NCI-H1417 treated with DMSO at 0.1 percent for 48 hours (cell line): ENCODE measurements at places on chromosomes 7 and 10.
A peak's percentile ranks its signal among the peaks of the same experiment; 100 is the strongest.

DNA sequence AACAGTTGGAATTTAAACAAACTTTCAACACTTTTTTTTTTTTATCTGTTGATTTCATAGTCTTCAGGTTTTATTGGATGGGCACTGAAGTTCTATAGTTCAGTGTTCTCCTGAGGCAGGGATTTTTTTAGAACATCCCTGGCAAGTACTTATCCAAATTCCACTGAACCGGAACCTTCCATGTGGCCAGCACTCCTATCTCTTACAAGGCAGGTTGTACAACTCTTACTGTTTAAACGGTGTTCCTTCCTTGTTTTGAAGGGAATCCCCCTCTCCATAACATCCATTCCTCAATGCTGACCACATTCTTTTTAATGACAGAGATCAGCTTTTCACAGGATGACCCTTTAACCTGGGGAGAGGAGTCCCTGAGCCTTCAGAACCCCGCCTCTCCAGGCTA is 238.9 kb upstream of the CTBP2 start:
- DNase-seq, result no peak

DNA sequence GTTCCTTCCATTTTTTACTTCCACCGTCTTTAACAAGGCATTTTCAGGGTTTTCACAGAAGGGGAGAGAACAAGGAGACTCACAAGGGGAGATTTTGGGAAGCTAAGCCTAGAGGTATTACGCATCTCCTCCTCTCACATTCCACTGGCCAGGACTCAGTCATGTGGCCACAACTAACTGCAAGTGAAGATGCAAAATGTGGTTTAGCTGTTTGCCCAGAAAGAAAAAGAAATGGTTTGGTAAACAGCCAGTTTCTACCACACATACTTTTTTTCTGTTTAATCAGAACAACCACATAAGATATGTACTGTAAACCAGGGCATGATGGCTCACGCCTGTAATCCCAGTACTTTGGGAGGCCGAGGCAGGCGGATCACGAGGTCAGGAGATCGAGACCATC is 21.4 kb upstream of the HELLS start:
- DNase-seq, result no peak

GRCh38 chr10:90906596-90906995 is 14.3 kb downstream of the ANKRD1 start:
- DNase-seq, result no peak

DNA sequence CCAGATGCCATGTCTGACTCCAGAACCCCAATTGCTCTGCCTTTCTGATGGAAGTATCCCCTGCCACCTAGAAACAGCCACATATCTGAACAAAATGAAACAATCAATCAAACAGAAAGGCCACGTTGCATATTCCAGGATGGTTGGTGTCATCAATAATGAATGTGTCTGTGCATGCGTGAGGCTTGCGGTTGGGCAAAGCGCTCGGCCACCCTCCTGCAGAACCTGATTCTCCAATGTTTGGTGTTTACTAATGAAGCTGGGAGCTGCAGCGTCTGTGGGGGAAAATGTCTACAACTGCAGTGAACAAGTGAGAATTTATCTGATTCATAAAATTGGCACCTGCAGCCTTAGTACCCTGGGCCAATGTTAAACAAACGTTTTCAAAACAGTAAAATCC is 121.2 kb upstream of the ADARB2 start:
- no peak for DNase-seq

DNA sequence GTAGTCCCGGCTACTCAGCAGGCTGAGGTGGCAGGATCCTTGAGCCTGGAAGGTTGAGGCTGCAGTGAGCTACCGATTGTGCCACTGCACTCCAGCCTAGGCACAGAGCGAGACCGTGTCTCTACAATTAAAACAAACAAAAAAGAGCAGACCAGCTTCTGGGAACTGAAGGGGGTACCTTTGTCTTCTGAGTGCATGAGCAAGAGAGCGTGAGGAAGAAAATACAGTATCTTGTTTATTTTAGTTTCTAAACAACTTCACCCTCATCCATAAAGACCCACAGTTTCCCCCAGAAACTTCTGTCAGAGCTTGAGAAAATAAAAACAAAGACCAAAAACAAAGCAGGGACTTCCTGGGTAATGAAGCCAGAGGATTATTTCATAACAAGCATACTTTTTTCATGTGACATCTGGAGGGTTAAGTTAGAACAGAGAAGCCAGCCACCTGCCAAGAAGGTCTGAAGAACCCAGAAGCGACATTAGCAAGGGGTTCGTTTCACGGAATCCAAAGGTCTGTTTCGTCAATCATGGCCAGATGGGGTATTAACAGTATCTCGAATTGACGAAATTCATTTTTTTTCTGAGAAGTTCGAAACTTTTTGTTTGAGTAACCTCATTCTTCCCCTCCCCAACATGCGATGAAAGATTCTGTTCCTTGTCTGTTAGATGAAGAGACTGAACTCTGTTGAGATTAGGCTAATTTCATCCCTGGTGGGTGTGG is 10.2 kb upstream of the IL2RA start:
- DNase-seq, result no peak

GRCh38 chr7:152128252-152128651 is 102.8 kb downstream of the GALNT11 start:
- no peak for DNase-seq

GRCh38 chr10:29495366-29495765 is 139.4 kb downstream of the SVIL start:
- DNase-seq, result peak; percentile 28

- peak; percentile 4 for DNase-seq
Measured at GRCh38 chr10:25080880-25081581, 64.6 kb downstream of the THNSL1 start.

GRCh38 chr10:33336582-33337325 is 2.3 kb upstream of the NRP1 start:
- no peak for DNase-seq

GRCh38 chr7:97011536-97012364 is 6.4 kb downstream of the DLX6 start:
- DNase-seq, result peak; percentile 99

GRCh38 chr10:119340893-119341458 is 133.6 kb downstream of the GRK5 start:
- DNase-seq, result no peak

GRCh38 chr10:49325131-49325915 is 26.4 kb downstream of the C10orf71 start:
- no peak for DNase-seq

DNA sequence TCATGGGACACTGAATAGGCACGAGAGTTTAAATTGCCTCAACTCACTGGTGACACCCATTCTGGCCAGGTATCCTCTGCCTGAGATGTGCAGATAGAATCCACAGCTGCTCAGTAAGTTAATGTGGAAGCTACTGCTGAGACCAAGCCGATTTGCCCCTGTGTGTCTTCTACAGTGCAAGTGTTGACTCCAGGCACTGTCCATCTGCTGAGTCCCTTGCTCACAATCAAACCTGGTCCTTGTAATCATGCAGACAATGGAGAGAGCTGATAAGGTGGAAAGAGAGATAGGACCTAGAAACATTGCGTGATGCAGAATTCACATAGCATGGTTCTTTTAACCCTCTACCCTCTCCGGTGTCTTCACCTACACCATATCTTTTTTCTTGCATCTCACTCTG is 101.4 kb downstream of the ITGB8 start:
- DNase-seq, result no peak

- no peak for DNase-seq
Measured at GRCh38 chr7:135275971-135276580, 42.4 kb downstream of the STRA8 start.

DNA sequence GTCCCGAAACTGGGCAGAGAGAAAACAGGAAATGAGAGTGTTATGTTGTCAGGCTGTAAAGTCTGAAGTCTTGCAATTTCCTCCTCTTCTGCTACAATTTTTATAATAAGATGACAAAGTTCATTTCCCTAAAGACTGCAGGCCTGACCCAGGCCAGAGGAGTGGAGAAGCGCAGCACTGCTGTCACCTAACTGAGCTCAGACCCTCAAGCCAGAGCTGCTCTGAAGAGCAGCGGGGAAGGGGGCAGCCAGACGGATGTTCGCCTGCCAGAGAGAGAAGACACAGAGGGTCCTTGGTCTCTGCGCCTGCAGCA is 12.6 kb upstream of the AOAH start:
- no peak for DNase-seq

DNA sequence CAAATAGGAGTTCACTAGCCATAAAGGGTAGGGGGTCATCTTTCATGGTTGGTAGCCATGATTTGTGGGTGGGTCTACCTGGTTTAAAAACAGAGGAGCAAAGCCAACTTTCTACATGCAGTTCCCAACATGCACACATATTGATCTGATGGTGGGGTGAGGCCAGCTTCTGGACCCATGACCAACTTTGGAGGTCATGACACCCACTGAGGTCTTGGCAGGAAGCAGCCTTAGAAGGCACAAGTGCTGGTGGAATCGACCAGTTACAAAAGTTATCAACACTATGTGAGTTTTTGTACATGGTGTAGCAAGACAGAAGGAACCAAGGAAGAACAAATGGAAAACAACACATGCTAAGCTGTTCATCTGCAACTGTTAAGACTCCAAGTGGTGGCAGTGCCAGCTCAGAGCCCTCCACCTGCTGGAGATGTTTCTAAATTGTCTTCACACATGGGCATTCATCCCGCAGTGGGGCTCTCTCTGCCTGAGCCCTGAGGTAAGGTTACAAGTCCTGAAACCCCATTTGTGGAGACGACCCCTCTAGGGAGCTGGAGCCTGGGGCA is 101.1 kb upstream of the TCF7L2 start:
- no peak for DNase-seq

- DNase-seq, result no peak
Measured at GRCh38 chr7:108686494-108686893, 116.8 kb downstream of the DNAJB9 start.

GRCh38 chr10:14971867-14972448 is 12.8 kb downstream of the MEIG1 start:
- DNase-seq, result no peak

GRCh38 chr10:82319562-82319961 is 444.6 kb downstream of the NRG3 start:
- DNase-seq, result no peak

DNA sequence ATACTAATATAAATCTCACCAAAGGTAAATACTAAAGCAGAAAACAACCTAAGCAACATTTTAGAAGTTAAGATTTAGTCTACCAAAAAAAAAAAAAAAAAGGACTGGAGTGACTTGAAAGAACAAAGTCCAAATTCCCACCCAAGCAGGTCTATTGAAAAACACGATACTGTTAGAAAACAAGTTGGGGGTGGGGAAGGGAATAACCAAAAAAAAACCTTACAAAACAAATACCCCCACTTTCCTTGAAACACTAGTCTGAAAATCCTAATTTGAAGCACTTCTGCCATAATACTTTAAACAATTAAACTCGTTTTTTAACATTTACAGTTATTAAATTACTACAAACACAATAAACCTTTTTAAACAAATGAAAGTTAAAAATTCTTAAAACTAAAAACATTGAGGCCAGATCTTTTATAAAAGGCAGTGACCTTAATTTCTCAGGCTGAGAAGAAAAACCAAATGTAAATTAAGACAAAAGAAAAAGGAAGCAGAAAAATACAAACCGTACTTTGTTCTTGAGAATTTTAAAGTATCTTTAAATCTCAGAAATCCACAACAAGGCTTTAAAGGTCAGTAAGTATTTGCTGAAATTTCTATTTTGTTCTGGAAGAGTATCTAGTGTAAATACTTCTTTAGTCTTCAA is 135.1 kb downstream of the NRBF2 start:
- DNase-seq, result no peak

DNA sequence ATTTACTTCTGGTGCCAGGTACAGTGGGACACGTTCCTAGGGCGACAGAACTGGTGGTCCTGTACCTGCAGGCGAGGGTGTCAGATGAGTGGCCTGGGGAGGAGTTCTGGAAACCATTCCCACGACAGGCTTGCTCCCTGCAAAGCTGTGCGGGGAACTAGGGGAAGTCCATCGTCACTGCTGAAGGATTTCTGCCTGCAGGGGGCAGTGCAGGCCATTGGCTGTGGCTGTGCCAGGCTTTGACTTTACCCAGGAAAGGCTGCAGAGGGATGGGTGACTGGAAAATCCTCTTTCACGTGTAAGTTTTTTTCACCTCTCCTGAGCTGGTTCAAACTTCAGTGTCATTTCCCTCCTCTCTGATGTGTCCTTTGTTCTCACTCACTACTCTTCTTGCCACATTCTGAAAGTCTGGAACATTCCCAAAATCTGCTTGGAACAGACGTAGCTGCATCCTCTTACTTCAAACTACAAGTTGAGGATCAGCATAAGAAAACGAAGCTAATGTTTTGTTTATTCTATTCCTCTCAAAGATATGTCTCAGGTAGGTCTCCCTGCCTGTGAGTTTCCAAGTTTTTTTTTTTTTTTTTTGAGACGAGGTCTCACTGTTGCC is 126.5 kb downstream of the SH2D4B start:
- DNase-seq, result no peak

GRCh38 chr7:120181499-120181898 is 91.5 kb upstream of the KCND2 start:
- DNase-seq, result no peak
